Gastroesophageal sphincter (tissue), 4 donors: ENCODE measurements at places on chromosomes 7 and 10. TPM values are rescaled to one million over a fixed set of nuclear protein-coding genes. Genes with fewer than 3 reads are reported as not detected.

DNA sequence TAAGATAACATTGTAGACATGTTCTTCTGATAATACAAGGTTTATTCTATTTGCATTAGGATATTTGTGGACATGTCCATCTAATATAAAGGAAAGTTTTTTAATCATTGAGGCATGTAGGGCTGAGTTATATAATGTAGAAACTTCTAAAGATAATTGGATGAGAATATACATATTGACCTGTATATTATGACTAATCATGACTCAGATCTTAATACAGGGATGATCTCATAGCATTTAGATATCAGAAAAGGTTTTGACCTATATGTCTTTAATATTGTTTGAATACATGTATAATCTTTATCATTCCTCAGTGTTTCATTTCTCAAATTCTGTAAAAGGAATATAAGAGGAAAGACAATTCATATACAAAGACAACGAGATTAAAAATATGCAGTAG, 39.2 kb downstream of the CD36 start:
- no peak for ATAC-seq

DNA sequence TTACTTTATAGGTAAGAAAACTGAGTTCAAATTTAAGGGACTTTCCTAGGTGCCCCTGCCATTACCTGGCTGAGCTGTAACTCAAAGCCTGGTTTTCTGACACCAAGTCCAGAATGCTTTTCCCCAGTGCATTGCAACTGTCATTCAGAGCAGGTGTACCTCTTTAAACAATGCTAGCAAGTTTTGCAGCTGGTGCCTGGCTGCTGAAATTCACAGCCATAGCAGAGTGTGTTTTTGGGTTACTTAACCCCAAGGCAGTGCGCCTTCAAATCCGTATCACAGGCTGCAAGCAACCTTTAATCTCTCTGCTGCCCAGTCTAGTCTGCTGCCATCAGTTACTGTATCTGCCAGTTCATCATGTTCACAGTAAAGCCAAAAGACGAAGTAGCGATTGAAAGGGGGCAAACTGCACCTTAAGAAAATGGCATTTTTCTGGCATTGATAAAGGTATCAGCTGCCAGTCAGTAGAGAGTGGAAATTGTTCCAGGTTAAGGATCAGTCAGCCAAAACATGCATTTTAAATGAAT, 265.4 kb downstream of the CSTF2T start:
- ATAC-seq, result no peak

GRCh38 chr10:44369854-44370253, 15.0 kb downstream of the CXCL12 start:
- ATAC-seq, result no peak

DNA sequence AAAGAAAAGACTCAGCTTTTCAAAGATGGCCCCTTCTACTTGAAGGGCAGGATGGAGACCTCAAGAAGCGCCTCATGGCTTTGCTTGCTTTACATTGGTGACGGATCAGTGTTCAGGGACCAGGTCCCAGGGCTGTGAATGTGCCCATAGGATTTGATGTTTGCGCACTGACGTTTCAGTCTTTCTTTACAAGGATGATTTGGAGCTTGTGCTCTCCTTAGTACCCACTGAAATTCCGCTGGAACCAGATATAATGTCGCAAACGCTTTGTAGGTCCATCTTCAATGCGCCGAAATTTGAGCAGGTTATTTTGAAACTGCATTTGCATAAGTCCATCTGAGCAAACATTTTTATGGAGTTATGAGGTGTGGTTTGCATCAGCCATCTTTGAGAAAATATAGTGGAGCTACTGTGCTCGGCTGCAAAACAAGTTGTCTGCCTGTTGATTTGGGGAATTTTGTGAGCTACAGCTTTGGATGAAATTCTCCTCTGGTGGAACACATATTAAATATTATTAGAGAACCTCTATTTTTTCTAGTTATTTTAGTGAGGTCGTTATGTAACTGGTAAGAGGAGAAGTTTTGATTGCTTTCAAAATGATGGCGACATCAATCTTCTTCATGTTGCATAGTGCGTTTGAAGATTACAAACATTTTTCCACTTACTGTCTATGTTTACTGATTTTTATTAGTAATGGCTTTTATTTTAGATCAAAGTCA, 2.4 kb downstream of the RBM20 start:
- ATAC-seq, result no peak

DNA sequence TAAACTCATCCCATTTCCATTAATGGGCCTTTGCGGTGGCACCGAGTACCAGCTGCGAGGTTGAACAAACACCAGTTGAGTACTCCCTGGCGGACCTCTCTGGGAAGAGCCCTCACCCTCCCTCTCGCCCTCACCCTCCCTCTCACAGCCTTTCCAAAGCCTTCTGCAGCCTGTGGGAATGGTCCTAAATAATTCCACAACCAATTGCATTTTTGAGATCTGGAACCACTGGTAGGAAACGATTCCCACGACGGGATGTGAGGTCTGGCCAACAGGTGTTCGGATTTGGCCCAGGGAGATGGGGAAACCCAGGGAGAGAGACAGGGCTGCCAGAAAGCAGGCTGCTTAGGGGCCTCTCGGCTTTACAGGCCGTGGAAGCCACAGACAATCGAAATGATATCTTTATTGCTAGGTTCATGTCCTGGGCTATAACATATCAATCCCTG, 5.3 kb downstream of the PTF1A start:
- ATAC-seq, result no peak

DNA sequence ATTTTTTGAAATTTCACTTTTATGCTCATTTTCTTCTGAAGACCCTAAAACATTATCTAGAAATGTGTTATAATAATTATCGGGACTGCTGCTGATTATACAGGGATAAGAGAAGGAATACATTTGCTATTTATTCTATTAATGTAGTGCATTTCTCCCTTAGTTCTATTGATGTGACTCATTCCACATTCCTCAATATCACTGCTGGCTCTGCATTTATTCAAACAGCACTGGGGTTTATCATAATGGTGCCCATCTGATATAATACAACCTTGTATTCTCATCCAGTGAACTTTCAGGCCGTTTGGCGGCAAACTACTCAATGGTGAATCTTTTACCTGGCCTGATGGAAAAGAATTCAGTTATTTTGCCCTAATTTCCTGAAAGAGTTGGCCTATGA, 7.8 kb downstream of the KCND2 start:
- no peak for ATAC-seq

- peak; percentile 68 for ATAC-seq
Measured at GRCh38 chr7:44587843-44588711, 6.0 kb upstream of the TMED4 start.

DNA sequence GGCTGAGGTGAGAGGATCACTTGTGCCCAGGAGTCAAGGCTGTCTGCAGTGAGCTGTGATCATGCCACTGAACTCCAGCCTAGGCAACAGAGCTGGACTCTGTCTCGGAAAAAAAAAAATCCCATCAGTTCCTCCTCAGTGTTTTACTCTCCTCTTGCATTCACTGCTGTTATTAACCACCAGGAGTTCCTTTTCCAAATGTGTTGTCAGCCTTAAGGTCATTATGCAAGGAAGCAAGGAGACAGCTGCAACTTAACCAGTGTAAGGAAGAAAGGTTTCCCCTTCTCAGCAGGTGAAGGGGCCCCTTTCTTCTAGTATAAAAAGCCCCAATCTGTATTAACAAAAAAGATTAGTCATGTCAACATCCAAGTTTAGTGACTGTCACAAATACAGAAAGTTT, 86.6 kb upstream of the LEP start:
- no peak for ATAC-seq

GRCh38 chr10:99695761-99696160, 36.2 kb downstream of the COX15 start:
- no peak for ATAC-seq

GRCh38 chr7:33099154-33099940, 9.9 kb downstream of the RP9 start:
- ATAC-seq, result no peak

DNA sequence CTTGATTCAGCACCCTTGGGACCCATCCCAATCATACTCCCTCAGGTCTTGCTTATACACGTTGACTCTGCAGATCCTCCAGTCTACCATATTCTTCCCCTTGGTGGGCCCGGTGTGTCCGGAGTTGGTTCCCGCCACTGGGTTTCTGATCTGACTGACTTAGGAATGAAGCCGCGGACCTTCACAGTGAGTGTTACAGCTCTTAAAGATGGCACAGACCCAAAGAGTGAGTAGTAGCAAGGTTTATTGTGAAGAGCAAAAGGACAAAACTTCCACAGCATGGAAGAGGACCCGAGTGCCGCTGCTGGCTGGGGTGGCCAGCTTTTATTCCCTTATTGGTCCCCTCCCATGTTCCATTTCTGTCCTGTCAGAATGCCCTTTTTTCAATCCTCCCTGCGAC, 5.9 kb upstream of the GDF10 start:
- ATAC-seq, result no peak

DNA sequence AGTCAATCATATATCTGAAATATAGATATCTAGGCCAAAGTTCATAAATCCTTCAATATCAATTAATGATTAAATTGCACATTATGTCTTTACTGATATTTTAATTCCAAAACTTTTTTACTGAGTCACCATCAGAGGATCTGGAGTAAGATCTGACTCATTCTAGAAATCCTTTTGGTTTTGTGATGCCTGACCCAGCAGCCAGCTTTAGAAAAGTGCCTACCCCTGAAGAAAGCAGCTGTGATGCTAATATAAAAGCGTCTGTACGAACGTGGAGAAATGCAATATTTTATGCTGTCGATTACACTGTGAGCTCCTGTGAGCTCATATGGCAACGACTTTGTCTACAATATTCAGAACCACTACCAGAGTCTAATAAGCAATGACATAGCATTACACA, 142.5 kb upstream of the LRRTM3 start:
- ATAC-seq, result no peak

Gene PRKCQ
- 7.6 TPM for total RNA-seq

Gene TBC1D12
- 16.9 TPM for total RNA-seq

Gene ANKRD61
- total RNA-seq, result not detected

Gene CYP2C19
- total RNA-seq, result not detected

Gene RBP3
- total RNA-seq, result not detected

Gene EPHB6
- total RNA-seq, result 8.5 TPM

Gene ITGB1
- 1,291 TPM for total RNA-seq

Gene COL28A1
- 12.5 TPM for total RNA-seq

Gene PIK3CG
- total RNA-seq, result 2.0 TPM
